ENCODE measurements at places on chromosomes 5 and 9.

DNA sequence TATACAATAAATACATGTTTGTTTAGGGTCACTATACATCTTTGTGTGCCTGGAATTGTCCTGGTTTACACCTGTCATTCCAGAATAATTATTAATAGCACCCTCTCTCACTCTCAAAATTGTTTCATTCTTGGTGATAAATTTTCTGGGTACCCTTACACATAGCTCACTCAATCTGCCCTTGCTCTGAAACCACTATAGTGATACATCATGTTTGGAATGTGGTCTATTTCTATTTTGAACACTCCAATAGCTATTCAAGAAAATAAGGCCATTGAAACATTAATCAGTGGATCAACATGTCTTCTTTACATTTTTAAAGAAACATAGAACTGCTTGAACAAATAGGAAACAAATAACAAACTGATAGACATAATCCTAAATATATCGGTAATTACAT lies 158.7 kb downstream of the ARRDC3 start:
- no peaks in the 10 kb centered on the region for H3K27me3 ChIP-seq
- H3K36me3 ChIP-seq: no peaks in the 10 kb centered on the region
- no peak for DNase-seq
- no peak overlapping the region for H3K27ac ChIP-seq

DNA sequence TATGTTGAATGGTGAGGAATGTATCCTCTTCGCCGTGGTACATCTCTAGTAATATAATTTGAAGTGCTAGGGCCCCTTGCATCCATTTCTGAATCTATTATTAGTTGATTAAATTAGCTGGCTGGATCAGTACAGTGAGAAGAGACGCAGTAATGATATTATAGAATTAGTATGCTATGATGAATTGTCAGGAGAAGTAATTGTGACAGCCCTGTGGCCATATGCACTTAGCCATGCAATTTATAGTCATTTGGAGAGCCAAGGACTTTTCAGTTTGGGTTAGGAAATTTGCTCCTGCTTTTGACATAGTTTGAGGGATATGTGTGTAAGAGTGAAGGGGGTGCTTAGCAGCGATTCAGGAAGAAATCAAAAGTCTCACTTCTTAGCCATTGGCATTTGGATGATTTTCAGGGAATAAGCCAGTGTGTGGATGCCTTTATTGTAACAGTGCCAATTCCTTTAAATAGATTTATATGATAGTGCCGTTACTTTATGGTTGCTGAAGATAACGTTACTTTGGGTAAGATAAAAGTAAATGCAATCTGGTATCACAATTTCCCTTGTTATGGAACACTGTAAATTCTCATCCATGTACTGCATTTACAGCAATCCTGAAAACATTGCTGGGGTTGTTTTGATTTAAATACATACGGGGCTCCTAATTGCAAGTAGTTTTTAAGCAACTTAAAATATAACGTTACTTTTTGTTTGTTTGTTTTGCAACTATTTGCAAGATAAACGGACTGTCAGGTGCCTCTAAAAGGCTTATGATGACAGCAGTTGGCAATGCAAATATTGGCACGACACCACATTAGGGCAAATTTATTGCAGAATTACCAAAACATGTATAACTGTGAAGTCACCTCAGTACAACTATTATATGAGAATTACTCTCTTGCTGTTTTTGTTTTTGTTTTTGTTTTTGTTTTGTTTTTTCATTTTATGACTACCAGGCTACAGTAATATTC lies 875.4 kb upstream of the WWC1 start:
- no peaks in the 10 kb centered on the region for H3K36me3 ChIP-seq
- no peaks in the 10 kb centered on the region for H3K27me3 ChIP-seq
- no peak overlapping the region for H3K4me3 ChIP-seq

DNA sequence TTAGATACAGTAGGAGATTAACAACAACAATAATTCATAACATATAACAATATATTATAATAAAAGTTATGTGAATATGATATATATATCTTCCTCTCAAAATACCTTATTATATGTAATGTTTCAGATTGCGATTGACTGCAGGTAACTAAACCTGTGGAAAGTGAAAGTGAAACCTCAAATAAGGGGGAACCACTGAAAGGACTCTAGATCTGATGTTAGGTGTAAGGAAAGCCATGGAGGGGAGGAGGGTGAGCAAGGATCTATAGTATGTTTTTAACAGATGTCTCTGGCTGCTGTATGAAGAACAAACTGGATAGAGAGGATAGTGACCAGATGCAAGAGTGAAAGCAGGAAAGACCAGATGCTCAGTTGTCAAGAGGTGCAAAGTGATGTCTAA lies 5.8 kb upstream of the FSTL4 start:
- no peak overlapping the region for H3K4me3 ChIP-seq
- DNase-seq: no peak
- no peaks in the 10 kb centered on the region for H3K4me1 ChIP-seq
- H3K27ac ChIP-seq: no peak overlapping the region
- H3K36me3 ChIP-seq: no peaks in the 10 kb centered on the region

DNA sequence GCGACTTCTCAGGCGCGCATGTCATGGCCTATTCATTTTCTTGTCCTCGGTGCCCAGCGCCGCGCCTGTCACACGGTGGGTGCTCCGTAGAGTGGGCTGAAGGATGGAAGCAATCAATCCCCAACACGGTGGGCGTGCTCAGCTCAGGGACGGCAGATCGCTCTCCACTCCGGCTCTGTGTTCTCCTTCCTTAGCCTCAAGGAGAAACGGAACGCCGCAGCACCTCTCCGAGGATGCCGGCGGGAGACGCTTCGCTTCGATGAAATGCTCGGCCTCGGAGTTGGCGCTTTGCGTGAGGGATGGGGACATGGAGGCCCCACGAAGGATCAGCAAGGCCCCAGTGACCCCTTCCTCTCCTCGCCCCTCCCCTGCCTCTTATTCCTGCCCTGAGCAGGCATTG lies 199.5 kb downstream of the C9orf50 start:
- H3K4me3 ChIP-seq: no peak overlapping the region
- H3K4me1 ChIP-seq: peaks cover 15% of the 10 kb centered on the region
- no peak for DNase-seq
- no peak overlapping the region for H3K27ac ChIP-seq

- no peaks in the 10 kb centered on the region for H3K36me3 ChIP-seq
- no peak for DNase-seq
- H3K27me3 ChIP-seq: no peaks in the 10 kb centered on the region
Measured at GRCh38 chr5:141077826-141078225, 16.6 kb upstream of the PCDHB2 start.

- no peaks in the 10 kb centered on the region for H3K4me1 ChIP-seq
- no peaks in the 10 kb centered on the region for H3K36me3 ChIP-seq
- H3K27me3 ChIP-seq: no peaks in the 10 kb centered on the region
- DNase-seq: no peak
- no peak overlapping the region for H3K27ac ChIP-seq
- H3K4me3 ChIP-seq: no peak overlapping the region
Measured at GRCh38 chr5:133196441-133197085, 144.8 kb downstream of the HSPA4 start.
